ENCODE measurements at places on chromosomes 16 and 17. TPM values are rescaled to one million over a fixed set of nuclear protein-coding genes. Genes with fewer than 3 reads are reported as not detected.

Gene SHISA6
- total RNA-seq, result 2.9 TPM

Gene USP6
- total RNA-seq, result not detected

Gene CD300H
- total RNA-seq, result not detected

Gene USB1
- total RNA-seq, result 8.1 TPM

Gene RCVRN
- not detected for total RNA-seq

Gene KRTAP1-5
- not detected for total RNA-seq

Gene ZP2
- not detected for total RNA-seq

Gene CHST6
- not detected for total RNA-seq

GRCh38 chr16:88016964-88017363 is 65.7 kb downstream of the BANP start:
- DNase-seq, result no peak

GRCh38 chr16:85515319-85515745 is 97.8 kb upstream of the GSE1 start:
- no peak for DNase-seq

DNA sequence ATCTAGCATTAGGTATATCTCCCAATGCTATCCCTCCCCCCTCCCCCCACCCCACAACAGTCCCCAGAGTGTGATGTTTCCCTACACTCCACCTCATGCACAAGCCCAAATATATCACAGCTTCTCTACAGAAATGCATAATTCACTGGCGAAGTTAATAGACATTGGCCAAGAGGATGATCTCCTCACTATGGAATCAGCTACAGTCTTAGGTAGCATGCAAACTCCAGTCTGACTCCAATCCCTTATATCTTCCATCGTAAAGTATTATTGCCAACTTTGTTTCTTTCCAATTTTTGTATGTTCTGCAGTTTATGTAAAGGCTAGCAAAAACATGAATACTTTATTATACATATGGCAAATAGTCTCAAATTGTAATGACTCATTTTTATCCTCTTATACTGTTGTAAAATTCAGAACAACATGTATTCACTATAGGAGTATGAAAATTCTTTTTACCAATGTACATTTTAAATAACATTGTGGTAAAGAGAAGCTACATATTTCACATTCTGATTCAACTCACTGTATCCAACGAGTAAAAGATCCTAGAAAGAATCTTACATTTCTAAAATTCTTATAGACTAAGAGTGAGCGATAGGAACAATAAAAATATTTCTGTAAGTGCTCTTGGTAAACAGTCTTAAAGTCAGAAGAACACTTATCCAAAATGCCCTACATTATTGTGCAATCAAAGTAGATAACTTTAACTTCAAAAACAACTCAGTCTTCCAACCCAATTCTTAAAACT is 871 bp downstream of the ABCA8 start:
- no peak for DNase-seq

- DNase-seq, result no peak
Measured at GRCh38 chr17:71900621-71901229, 220.1 kb upstream of the SOX9 start.

DNA sequence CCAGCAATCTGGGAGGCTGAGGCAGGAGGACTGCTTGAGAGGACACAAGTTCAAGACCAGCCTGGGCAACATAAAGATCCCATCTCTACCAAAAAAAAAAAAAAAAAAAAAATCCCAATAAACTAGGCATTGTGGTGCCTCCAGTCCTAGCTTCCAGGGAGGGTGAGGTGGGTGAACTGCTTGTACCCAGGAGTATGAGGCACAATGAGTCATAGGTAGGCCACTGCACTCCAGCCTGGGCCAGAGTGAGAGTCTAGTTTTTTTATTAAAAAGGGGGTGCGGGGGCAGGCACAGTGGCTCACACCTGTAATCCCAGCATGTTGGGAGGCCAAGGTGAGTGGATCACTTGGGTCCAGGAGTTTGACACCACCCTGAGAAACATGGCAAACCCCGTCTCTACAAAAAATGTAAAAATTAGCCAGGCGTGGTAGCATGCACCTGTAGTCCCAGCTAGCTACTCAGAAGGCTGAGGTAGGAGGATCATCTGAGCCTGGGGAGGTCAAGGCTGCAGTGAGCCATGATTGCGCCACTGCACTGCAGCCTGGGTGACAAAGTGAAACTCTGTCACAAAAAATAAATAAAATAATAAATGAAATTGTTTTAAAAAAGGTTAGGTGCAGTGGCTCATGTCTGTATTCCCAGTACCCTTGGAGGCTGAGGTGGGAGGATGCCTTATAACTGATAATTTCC is 7.8 kb upstream of the CHST6 start:
- DNase-seq, result no peak

DNA sequence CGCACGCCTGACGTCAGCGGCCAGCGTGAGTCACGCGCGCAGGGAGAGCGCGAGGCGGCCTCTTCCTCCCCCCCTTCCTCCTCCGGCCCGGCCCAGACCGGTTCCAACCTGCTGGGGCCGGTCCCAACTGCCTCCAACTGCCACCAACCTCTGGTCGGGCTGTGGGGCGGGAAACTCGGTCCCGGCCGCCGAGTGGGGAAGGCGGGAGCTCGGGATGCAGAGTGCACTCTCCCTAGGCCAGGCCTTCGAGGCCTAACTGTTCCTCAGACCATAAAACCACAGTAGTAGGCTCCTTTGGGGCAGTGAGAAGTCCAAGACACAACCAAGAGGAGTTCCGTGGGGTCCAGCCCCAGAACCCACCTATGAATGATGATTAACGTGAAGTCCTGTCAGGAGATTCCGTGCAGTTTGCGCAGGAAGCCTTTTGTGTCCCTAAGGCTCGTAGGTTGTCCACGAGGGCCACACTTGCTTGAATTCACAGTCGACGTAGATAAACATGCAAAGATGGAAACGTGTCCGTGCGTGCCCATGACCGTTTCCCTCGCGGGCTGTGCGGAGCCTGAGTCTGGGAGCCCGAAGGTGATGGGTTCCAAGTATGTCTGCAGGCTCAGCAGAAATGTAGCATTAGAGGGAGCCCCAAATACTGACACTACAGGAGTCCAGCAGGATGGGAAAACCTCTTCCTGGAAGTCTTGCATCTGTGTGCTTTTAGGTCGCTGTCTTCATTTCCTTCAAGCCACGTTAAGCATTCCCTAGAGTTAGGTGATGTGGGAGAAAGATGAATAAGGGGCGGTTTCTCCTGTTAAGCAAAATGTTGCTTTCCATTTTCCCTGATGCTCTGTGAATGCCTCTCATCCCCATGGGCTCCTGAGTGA is 647 bp downstream of the UNK start:
- DNase-seq, result peak; percentile 94

DNA sequence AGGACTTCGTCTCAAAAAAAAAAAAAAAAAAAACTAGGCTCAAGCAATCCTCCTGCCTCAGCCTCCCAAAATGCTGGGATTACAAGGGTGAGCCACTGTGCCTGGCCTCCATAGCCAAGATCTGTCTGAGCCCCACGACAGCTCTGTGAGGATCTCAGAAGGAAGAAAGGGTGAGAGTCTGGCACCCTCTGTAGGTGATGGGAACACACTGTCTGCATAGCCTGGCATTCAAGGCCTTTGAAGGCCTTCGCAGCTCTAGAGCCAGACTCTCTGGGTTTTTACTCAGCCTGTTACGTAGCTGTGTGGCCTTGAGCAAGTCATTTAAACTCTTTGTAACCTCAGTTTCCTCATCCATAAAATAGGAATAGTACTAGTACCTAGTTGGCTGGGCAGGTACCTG is 6.3 kb upstream of the XPO6 start:
- DNase-seq, result peak; percentile 54

- DNase-seq, result no peak
Measured at GRCh38 chr17:4074831-4075495, 67.9 kb downstream of the ZZEF1 start.

GRCh38 chr16:2179576-2179975 is 16.8 kb downstream of the CASKIN1 start:
- DNase-seq, result no peak

- peak; percentile 10 for DNase-seq
Measured at GRCh38 chr16:8550728-8551387, 39.5 kb downstream of the TMEM114 start.

DNA sequence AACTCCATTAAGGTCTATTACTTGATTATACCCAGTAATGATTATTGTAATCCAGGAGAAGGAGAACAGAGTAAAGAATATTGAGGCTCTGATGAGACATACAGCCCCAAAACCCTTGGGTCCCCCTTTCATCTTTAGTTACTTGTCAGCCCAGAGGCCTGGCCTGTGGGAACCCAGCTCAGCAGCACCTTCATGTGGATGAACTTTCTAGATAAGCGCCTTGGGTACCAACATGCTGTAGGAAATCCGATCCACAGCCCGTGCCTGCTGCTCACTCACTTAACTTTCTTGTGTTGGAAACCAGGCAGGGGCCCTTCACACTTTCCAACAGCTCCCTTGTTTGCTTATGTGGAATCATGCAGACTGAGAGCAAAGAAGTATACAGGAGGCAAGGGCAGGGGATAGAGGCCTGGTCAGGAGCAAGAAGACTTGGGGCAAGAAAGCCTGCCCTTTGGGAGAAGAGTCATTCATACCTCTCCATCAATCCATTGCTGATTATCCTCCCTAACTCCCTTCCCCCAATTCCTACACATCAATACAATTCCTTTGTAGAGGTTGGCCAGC is 64.0 kb upstream of the SOX9 start:
- DNase-seq, result no peak

- no peak for DNase-seq
Measured at GRCh38 chr17:82789051-82789592, 37.3 kb downstream of the TBCD start.

DNA sequence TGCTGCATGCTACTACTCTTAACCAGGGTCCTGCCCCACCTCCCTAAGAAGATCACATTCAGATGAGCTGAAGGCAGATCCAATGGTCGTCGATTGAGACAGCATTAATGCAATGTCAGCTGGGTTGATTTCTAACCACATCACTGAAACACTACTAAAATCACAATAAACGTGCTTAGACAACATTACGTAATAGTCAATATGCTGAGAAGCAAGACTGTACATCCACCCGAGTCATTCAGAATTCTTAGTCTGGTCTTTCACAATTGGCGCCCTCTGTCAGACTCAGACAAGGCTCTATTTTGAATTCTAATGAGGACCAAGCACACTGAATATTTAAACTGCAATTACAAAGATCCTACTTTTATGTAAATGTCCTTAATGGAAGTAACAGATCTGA is 205.2 kb downstream of the STX8 start:
- no peak for DNase-seq

- peak; percentile 79 for DNase-seq
Measured at GRCh38 chr16:66188917-66189725, 177.4 kb upstream of the CDH5 start.

DNA sequence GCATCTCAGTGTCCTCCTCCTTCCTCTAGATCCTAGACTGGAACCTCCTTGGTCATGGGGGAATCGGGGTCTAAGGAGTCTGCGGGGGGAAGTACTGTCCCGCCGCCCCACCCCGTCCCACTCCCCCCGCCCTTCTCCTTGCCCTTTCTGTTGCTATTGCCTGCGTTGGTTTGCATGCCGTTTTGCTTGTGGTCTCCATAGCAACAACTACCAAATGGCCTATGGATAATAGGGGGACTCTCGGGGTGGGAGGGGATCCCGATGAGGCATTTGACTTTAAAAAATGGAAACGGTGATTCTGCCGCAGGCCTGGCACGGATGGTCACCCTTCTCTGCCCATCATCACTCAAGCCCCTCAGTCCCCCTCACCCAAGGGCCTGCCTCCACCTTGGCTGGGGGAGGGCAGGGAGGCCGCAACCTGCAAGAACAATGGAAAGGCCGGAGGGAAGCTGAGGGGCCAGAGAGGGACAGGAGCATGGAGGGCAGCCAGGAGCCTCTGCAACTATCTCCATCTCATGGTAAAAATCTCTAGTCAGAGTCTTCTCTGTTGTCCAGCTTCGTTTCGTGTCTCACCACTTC is 231.4 kb upstream of the TNRC6C start:
- no peak for DNase-seq

GRCh38 chr16:90020838-90021382 is 1.7 kb upstream of the DBNDD1 start:
- DNase-seq, result no peak

DNA sequence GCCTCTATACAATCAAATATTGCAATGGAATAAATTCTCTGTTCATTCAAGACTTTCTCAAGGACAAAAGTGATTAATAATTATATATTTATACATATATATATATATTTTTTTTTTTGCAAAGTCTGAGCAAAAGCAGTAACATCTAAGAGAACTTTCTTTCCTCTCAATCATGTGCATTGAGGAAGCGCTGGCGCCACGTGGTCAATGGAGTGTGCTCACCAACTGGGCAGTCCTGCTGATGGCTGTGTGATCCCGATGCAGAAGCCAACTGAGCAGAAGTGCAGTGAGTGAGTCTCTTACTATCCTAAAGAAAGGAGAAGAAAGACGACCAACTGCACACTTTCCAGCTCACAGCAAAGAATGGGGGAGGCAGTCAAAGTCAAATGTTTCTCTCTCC is 37.2 kb upstream of the ULK2 start:
- no peak for DNase-seq

- no peak for DNase-seq
Measured at GRCh38 chr16:81861503-81861902, 82.4 kb downstream of the PLCG2 start.

DNA sequence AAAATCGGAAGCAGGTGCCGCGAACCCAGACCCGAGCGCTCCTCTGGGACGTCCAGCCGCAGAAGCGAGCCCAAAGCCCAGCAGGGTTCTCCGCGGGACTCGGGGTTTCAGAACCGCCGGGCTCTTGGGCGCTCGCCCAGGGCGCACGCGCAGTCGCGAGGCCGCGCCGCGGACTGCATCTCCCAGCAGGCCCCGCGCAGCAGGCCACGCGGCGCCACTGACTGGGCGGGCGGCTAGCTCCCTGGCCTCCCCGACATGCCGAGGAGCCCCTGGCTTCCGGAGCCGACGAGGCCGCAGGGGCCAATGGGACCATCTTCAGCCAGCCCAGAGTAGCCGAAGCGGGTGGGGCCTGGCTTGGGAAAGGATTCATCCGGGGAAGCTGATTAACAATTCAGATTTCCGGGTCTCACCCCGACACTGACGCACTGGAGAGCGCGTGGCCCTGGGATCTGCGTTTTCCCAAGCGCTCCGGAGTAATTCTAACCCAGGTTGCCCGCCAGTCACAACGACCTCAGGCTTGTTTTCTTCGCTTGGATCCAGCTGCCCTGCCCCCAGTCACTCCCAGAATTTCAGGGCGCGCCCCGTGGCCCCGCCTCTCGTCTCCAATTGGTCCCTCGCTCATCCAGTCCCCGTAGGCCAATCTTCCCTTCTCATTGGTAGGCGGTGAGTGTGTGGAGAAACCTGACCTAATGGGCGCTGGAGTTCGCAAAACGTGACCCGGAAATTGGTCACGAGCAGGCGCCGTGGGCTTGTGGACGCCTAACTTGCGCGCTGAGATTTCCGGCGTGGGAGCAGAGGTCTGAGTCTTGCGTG is at the start of gene ZNF263:
TSS of gene ZNF263 (plus strand) at position 762 of the 813 bp plus-strand sequence. CDS start 328 bp downstream, outside the sequence.
- peak; percentile 99 for DNase-seq

DNA sequence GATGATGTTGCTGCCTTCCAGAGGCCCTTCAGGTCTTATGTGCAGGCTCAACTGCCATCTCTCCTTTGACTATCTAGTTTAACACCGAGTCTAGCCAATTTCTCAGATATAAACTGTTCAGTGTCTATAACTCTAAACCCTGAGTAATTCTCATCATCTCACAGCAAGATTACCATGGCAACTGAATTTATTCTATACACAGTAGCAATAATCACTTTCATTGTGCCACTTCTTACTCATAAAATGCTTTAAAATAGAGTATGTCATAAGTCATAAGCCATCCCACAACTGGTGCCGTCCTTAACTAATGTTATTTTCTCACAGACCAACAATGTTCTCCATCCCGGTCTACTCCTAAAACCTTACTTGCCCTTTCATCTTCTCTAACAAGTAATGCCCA is 45.0 kb downstream of the SYNRG start:
- DNase-seq, result no peak

Measured in stomach (tissue), 19 donors.